Sigmoid colon (tissue), 7 donors: ENCODE measurements at places on chromosomes 1 and 21.

GRCh38 chr1:36187800-36188593, 32.0 kb downstream of the MAP7D1 start:
- DNase-seq, result peak; percentile 96

- DNase-seq, result no peak
Observed at GRCh38 chr1:121443001-121443540, 258.3 kb downstream of the SRGAP2C start.

- no peak for DNase-seq
Observed at GRCh38 chr1:52978045-52978444, 51.0 kb downstream of the SCP2 start.

GRCh38 chr1:23727362-23727811, 15.9 kb upstream of the ELOA start:
- DNase-seq, result peak; percentile 89

DNA sequence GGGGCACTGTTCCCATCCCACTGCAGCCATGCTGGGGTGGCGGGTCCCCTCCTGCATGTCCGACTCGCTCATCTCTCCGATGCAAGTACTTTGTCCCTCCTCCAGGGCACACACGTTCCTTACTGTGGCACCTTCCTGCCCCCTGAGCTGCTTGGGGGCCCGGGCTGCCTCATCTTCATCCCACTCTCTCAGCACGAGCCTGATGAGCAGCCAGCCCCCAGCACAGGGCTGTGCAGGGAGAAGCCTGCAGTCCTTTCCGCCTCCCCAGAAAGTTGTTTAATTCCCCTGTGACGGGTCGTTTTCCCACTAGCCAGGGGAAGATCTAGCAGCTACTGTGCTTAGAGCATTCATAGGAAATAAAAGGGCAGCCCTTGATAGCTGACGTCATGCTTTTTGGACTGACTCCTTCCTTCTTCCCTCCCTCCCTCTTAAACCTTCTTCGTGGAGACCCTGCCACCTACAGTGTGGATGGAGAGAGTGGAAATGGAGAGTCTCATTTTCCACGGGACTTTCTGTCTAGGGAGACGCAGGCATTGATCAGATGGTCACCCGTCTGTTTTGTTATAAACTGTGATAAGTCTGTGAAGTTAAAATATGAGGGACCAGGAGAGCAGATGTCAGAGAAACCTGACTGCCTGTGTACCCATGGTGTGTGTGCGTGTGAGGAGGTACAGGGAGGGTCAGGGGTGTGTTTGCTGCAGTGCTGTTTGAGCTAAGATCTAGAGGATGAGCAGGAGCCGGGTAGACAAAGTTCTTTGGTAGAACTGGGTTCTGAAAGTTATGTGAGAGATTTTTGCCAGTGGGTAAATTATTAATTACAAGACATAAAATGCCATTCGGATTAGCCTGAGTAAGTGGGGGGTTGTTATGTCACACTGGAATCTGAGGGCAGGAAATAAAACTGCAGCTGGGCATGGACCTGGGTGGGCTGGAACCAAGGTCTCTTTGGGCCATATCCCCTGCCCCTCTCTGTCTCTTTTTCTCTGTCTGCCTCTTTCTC, 34.3 kb downstream of the GPR137B start:
- DNase-seq, result no peak

DNA sequence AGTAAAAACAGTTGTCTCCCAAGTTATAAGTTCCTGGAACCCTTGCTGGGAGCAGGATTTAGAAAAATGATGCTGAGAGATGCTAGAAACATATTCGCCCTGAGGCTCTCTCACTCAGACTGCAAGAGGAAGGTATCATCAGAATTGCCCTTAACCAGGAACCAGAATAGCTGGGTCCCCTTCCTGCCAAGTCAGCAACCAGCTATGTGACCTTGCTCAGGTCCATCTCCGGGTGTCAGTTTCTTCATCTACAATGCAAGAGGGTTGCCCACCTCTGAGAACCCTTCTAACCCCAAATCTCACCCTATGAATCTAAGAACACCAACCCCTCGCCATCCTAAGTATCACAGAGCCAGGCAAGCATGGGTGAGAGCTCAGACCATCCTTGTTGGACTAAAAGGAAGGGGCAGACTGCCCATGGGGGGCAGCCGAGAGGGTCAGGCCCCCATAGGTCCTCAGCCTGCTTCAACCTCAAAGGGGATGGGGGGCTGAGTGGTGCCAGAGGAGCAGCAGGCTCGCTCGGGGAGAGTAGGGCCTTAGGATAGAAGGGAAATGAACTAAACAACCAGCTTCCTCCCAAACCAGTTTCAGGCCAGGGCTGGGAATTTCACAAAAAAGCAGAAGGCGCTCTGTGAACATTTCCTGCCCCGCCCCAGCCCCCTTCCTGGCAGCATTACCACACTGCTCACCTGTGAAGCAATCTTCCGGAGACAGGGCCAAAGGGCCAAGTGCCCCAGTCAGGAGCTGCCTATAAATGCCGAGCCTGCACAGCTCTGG, 390 bp upstream of the S100A9 start:
- DNase-seq, result peak; percentile 77

DNA sequence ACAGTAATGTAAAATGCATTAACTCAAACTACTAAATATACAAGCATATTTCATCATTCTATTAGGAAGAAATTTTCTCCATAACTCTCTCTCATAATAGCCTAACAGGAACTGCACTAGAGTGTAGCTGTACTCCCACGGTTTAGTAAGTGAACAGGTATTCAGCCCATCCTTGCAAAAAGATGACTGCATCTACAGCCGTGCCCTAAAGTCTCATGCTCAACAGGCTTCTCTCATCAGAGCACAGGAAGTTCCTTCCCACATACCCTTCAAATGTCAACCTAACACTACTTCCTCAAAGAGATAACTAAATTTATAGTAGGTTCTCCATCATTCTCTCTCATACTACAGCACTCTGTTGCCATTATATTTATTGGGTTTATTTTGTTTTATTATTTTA, 251.6 kb downstream of the AKT3 start:
- DNase-seq, result no peak

DNA sequence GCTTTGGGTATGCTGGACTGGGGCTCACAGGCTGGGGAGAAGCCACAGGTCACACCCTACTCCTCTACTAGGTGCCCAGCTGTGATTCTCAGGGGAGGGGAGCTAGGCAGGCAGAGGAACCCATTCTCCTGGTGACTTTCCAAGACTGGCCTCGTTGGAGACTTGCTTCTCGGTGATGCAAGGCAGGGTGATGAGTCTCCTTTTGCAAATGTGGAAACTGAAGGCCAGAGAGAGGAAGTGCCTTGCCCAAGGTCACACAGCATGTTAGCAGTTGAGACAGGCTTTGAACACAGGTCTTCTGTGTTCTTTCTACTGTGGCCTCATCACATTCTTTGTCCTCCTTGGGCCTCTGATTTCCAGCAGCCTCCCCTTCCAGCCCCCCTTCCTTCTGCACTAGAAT, 20.5 kb upstream of the C1QA start:
- DNase-seq, result no peak

- peak; percentile 69 for DNase-seq
Observed at GRCh38 chr21:16587141-16587581, 857.4 kb downstream of the USP25 start.

DNA sequence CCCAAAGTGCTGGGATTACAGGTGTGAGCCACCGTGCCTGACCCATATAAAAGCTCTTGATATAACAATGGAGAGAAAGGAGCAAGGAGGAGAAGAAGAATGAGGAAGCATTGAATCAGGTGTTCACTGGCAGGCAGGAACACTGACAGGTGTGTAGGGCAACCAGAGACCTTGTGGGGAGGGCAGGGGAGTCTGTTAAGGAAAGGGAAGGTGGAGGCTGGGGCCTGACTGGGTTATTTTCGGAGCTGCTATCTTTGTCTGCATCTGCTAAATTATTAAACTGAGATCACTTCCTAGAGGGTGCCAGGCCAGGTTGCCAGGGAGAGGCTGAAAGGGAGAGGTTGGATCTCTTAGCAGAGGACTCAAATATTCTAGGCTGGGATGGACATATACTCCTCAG, 6.8 kb upstream of the TRNP1 start:
- no peak for DNase-seq

DNA sequence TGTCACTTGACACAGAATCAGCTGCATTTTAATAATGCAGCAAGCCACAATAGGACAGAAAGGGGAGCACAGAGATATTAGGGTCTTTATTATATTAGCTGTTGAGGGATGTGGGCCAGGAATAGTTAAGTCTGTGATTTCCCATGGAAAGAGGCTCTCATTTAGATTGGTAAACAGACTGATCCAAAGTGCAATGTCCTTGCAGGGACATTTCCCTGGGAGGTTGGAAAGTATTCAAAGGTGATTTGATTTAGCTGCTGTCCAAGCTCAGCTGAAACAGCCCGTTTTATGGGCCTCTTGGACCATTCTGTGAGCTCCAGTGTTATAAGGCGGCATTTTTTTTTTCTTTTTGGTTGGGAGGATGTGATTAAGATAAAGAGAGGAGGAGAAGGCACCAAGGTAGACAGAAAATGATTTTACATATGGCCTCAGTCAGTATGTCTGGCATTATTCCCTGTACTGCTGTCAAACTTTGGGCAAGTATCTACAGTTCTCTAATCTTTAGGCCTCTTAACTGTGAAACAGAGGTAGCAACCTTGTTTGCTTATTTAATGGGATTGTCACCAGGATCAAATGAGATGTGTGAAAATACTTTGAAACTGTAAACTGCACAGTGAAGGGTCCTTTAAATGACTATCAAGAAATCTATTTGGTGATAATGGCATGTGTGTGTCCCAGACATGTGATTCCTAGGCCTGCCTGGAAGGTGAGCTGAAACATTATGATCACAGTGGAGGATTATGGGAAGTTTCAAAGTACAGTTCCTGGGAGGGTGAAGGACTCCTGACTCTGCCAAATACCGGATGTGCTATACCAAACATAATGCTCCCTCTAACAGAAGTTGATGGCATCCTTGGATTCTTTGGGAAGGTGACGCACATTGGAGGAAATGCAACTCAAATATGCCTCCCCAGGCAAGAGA, 62.2 kb downstream of the NOS1AP start:
- no peak for DNase-seq

DNA sequence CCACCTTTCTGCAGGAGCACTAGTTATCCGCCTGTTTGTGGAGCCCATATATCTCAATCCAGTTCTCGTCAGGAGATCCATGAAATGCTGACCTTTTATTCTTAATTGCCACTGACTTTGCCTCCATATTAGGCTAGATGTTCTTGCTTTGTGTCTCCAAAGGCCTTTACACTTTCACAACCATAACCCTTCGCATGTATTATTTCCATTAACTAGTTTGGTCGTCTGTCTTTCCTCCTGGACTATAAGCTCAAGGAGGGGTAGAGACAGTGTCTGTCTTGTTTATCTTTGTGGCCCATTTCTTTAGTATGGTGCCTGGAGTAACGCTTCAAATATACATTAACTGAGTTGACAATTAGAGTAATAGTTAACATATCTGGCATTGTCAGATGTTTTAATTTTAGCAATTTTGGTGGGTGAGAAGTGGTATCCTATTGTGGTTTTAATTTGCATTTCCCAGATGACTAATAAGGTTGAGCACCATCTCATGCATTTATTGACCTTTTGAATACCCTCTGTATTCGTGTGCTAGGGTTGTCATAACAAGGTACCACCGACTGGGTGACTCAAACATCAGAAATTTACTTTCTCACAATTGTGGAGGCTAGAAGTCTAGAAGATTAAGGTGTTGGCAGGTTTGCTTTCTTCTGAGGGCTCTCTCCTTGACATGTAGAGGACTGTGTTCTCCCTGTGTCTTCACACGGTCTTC, 21.7 kb upstream of the IL12RB2 start:
- DNase-seq, result no peak

GRCh38 chr1:103945774-103946173, 196.1 kb downstream of the AMY1C start:
- no peak for DNase-seq

- DNase-seq, result no peak
Observed at GRCh38 chr21:30194701-30195299, 21.1 kb downstream of the CLDN8 start.
